ENCODE measurements at places on chromosomes 1 and 21.

- no peak for DNase-seq
These were observed 53.9 kb downstream of the GALNT2 start for GRCh38 chr1:230120921-230121381.

- no peak for DNase-seq
These were observed 15.1 kb upstream of the SLC2A1 start for GRCh38 chr1:42973799-42974198.

DNA sequence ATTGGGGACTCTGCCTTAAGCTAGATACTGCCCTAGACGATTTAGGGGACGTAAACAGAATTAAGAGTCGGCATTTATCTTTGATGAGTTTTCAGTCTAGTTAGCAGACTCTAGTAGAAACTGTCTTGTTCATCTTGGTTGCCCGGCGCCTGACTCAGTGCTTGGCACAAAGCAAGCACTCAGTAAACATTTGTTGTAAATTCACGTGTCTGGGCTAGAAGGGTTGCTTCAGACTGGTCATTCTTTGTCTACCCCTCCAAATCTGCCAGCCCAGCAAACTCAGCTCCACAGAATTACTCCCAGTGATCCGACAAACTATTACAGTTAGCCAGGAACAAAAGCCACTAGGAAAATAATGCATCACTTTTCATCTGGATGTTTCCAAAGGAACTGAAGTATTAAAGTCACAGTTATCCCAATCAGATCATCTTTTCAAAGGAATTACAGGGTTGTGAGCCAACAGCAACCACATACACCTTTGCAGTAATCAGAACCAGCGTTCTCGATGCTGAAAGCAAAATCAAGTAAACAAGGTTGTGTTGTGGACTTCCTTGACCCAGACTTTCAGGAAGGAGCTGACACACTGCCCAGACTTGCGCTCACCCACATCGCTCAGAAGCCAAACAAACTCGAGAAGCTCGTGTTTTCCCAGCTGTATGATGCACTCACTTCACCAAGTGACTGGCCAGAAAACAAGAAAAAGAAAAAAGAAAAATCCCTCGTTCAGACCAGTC lies 66.5 kb upstream of the GADD45A start:
- no peak for DNase-seq

GRCh38 chr1:84450910-84451309 lies 28.2 kb upstream of the RPF1 start:
- peak; percentile 95 for DNase-seq

- DNase-seq, result no peak
These were observed 18.1 kb downstream of the SLC37A1 start for GRCh38 chr21:42531771-42532170.

- DNase-seq, result no peak
These were observed 515.3 kb upstream of the B3GALT2 start for GRCh38 chr1:193701759-193702158.

DNA sequence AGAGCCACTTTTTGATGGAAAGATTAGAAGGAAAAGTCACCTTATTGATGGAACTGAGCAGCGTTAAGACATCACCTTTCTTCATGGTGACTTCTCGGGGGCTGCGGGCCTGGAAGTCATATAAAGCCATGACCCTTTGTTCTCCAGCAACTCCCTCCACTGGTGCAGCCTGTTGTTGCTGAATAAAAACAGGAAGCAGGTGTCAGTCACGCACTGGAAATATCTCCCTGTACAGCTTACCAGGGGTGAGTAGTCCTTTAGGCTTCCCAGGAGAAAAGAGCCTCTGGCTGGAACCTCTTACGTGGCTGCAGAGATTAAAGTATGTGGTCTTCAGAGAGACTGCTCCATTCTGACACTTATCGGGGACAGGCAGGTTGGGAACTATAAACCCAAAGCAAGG lies 31.9 kb downstream of the SPTA1 start:
- peak; percentile 7 for DNase-seq

DNA sequence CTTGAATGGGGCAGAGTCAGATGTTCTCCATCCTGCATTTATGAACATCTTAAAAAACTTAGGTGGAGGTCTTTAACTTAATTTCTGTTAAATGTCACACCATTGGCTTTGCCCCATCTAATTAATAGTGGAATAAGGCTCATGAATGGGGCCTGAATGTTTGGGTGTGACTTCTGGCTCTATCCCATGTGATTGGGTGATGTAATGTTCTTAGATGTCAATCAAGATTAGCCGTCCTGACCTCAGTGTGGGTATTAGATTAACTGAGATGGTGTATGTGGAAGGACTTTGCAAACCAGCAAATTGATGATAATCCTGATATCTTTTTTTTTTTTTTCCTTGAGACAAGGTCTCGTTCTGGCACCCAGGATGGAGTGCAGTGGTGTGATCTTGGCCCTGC lies 38.1 kb downstream of the C1orf21 start:
- DNase-seq, result no peak

- DNase-seq, result peak; percentile 89
These were observed 91.6 kb downstream of the GLUL start for GRCh38 chr1:182299728-182300616.

- no peak for DNase-seq
These were observed 383.0 kb upstream of the VAMP3 start for GRCh38 chr1:7388141-7388487.

- DNase-seq, result no peak
These were observed 45.4 kb downstream of the AGPAT3 start for GRCh38 chr21:43910460-43910859.

- DNase-seq, result no peak
These were observed 58.4 kb downstream of the PLXNA2 start for GRCh38 chr1:208185801-208186231.

- DNase-seq, result no peak
These were observed 15.4 kb downstream of the DHRS3 start for GRCh38 chr1:12602659-12603024.

DNA sequence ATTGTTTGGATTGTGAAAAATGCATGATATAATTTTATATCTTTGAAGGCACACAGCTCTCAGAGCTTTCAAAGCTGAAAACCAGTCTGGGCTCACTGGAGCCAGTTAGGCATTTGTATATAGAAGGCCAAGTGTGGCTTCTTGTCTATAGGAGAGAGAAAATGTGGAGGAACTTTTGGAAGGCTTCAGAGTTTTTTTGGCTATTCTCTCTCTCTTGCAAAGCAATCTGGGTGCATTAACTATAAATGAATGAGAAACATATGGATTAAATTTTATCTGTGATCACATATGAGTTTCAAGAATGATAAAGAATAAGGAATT lies 216.7 kb upstream of the HOOK1 start:
- DNase-seq, result no peak

GRCh38 chr1:83641796-83642443 lies 357.0 kb downstream of the TTLL7 start:
- DNase-seq, result no peak

DNA sequence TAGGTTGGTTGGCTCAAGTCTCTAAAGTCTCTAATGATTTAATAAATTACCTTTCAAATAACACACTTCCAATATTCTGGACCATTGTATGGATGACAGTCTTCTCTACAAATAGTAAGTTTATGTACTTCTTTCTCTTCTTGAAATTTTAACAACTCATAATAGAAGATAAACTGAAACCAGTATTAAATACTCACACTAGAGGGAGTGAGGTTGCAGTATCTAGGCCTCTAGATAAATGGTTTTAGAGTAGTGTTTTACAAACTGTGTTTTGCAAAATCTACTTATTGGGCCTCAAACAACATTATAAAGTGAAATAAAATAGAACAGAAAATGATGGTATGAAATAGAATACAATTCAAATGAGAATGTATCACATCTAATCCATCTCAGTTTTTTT lies 479.9 kb upstream of the BRINP3 start:
- DNase-seq, result no peak

GRCh38 chr1:175530622-175531375 lies 212.6 kb downstream of the TNR start:
- no peak for DNase-seq

GRCh38 chr1:38102636-38103035 lies 56.0 kb upstream of the POU3F1 start:
- DNase-seq, result no peak

GRCh38 chr1:234091876-234092275 lies 187.4 kb downstream of the SLC35F3 start:
- no peak for DNase-seq

- no peak for DNase-seq
These were observed 51.5 kb upstream of the GCLM start for GRCh38 chr1:93960641-93961147.

GRCh38 chr1:56301791-56302190 lies 277.6 kb downstream of the PLPP3 start:
- no peak for DNase-seq

GRCh38 chr1:24007079-24007478 lies 27.0 kb upstream of the SRSF10 start:
- DNase-seq, result no peak

DNA sequence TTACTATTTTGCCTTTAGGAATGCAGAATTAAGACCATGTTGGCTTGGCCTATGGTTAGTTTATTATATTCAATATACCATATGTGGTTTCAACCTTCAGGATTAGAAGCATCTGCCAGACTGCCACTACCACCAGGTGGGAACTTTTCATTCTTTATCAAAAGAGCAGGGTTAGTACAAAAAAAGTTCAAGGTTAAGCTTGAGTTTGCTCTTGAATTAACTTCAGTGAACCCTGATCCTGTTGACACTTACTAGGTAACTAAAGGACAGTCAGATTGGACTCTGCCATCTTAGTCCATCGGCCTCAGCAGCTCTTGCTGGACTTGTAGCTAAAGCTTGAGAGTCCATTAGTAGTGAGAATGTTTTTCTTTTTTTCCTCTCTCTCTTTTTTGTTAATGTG lies 22.1 kb downstream of the CLIC4 start:
- DNase-seq, result no peak

GRCh38 chr1:154352581-154353459 lies 27.5 kb downstream of the ATP8B2 start:
- peak; percentile 44 for DNase-seq

DNA sequence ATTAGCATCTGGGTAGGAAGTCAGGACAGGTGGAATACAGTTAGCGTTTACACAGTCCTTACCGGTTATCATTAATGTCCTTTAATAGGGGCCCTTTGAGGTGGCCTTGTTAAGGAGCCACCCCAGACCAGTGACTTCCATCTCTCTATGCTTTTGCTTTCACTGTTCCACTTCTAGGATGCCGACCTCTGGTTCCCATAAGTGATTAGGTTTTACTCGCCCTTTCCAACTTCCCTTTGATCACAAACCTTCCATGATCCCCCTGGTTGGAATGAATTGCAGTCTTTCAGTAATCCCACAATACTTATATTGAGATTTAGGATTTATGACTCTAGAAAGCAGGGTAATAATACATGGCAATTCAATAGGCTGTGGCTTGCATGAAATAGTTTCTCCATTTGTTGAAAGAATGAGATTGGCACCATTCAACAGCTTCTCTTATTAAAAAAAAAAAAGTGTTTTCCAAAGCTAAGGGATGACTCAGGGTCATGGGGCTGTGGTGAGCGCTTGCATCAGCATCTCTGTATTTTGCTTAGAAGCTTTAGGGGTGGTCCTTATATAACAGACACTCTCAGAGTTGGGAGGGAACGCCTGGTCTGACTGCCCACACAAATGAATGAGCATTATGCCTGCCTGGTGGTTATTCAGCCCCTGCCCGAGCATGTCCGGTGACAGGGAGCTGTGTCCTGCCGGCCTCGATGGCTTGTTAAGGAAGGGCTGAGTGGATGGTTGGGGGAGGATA lies 110.5 kb downstream of the CNIH3 start:
- DNase-seq, result peak; percentile 86

DNA sequence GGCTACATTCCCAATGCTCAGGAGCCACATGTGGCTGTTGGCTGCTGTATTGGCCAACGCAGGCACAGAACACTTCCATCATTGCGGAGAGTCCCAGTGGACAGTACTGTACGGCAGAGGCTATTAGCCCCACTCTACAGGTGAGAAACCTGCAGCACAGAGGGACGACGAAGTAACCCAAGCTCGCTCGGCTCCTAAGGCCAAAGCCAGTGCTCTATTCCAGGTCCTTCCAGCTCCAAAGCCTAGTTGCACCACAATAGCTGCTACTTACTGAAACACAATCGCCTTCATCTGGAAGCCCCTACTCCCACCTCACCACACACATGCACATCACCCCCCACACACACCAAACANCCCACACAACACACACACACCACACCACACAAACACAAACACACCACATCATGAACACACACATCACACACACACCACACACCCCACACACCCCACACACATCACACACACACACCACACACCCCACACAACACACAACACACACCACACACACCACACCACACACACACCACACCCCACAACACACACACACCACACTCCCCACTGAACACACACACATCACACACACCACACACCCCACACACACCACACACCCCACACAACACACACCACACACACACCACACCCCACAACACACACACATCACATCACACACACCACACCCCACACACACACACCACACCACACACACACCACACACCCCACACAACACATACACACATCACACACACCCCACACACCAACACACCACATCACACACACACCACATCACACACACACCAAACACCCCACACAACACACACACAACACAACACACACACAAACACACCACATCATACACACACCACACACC lies 3.2 kb downstream of the LYPD8 start:
- no peak for DNase-seq

DNA sequence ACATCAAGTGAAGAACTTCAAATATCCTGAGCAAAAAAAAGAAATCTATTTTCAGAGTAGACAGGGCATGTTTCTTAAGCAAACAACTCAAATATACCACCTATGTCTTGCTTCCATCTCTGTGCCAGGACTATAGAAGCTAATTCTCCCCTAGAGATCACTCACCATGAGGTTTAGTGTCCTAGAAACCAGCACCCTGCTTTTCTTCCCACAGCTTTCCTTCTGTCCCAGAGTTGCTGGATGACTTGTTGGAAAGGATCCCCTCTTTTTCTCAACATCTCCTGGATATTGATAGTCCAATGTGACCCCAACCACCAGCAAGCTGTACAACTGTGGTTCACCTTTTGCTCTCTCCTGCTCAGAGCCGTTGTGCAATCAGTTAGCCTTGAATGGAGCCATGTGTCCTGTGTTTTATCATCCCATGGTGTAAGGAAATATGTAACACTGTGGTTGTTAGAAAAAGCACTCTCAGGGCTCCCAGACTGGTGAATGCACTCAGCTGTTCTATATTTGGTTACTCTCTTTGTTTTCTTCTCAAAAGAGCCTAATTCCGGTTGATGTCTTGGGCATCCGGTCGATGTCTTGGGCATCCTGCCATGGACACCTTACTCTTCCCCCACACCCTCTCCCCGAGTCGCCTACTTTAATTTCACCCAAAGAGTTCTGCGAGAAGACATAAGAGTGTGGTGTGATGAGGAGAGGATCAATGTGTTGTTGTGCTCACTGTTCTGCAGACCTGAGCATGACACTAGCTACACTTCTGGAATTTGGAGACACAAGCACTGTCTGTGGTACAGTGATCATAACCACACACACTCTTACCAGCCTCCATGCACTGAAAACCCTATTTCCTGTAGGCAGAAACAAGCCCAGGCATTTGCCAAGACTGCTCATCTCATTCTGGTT lies 1.7 kb downstream of the TNFSF4 start:
- DNase-seq, result peak; percentile 58

GRCh38 chr21:28485301-28486022 lies 507.2 kb downstream of the LTN1 start:
- no peak for DNase-seq

GRCh38 chr1:234844479-234845031 lies 234.6 kb upstream of the IRF2BP2 start:
- peak; percentile 51 for DNase-seq
